ENCODE measurements at places on chromosomes 2 and 18. TPM values are rescaled to one million over a fixed set of nuclear protein-coding genes. Genes with fewer than 3 reads are reported as not detected.

TTC32 gene
- total RNA-seq, result 6.6 TPM

KCNG3 gene
- not detected for total RNA-seq

SNORC gene
- 0.30 TPM for total RNA-seq

- no peak for DNase-seq
These were observed 41.9 kb downstream of the TANC1 start for GRCh38 chr2:159010340-159010739.

DNA sequence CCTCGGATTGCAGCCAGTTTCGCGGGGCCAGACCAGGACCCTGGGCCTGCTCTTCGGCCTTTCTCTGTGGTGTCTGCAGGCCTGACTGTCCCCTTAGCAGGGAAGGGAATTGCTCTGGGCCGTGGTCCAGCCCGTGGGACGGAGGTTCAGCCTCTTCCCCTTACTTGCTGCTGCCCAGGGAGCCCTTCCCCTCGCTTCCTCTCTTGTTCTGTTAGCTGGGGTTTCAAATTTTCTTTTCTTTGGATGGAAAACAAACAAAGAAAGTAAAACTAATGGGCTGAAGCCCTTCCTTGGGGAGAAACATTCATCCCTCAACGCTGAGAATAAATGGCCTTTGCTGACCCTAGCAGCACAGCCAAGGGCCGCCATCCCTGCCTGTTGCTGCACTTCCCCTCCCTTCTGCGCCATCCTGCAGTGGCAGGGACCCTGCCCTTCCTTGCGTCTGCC, 52.4 kb downstream of the ASAP2 start:
- DNase-seq, result no peak

GRCh38 chr2:160324917-160325316, 124.8 kb upstream of the ITGB6 start:
- no peak for DNase-seq

All from right atrium auricular region (tissue), 2 donors.